Epithelial cell of proximal tubule (primary cell): ENCODE measurements at places on chromosomes 4 and X.

DNA sequence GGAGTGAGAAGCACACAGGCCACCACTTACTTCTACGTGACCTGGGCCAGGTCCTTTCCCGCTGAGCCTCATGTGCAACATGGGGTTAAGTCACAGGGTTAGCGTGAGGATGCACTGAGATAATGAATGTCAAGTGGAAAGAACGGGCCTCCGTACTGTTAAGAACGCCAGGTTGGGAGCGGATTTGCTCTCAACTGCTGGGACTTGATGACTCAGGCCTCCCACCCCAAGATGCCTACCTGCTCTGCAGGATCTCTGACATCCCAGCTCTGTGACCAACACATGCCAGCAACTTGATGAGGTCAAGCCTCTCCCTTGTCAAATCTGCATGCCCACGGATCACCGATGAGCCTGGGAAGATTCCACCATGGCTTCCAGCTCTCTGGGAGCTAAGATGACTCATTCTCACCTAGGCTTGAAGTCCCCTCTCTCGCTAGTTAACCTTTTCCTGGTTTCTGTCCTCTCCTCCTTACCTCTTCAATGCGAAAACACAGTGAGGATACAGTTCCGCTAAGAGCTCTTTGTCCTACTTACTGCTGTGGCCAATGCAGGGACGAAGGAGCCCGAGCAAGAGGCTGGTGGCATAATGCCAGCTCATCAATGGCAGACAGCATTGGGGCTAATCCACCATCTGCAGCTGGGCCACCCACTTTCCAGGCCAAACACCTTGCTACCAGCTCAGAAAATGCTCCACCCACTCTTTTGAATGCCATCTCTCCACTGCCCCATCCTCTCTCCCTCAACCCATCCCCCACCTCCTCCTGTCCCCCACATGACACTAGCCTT lies 67.6 kb downstream of the PJA1 start:
- no peak for DNase-seq

DNA sequence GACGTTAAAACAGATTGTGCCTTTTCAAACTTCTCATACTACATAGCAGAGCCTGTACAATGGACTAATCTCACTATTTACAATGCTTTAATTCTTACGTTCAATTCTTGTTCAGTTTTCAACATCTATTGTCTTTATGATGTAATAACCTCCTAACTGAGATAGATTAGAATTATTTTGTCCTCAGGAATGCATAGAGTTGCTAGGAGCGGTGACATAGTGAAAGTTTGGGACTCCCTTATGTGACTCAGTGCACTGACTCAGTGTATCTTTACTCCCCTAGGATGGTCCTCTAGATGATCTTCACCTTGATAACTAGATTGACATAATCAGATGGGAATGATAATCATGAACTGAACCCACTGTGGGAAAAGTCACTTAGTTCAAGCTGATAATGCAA lies 151.5 kb downstream of the VEGFC start:
- no peak for DNase-seq

DNA sequence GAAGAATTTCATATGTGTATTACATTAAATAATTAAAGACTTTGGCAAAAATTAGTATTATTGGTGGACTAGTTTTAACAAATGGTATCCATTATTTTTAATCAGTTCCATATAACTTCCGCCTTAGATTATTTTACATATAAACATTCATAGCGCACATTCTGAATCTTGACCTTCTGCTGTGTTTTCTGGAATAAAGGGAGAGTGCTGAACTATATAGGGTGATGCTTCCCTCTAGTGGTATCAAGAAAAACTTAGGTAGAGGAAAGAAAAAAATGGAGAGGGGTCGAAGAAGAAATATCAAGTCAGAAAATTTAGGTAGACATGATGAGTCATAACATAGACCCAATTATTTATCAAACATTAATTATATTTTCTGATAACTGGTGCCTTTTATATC lies 155.6 kb upstream of the PACRGL start:
- DNase-seq = peak; percentile 13

DNA sequence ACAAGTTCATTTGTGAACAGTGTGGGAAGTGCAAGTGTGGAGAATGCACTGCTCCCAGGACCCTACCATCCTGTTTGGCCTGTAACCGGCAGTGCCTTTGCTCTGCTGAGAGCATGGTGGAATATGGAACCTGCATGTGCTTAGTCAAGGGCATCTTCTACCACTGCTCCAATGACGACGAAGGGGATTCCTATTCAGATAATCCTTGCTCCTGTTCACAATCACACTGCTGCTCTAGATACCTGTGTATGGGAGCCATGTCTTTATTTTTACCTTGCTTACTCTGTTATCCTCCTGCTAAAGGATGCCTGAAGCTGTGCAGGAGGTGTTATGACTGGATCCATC lies 5.5 kb downstream of the SPRY1 start:
- no peak for DNase-seq

- DNase-seq = no peak
Observed at GRCh38 chrX:150334100-150334499, 29.0 kb upstream of the MAMLD1 start.

DNA sequence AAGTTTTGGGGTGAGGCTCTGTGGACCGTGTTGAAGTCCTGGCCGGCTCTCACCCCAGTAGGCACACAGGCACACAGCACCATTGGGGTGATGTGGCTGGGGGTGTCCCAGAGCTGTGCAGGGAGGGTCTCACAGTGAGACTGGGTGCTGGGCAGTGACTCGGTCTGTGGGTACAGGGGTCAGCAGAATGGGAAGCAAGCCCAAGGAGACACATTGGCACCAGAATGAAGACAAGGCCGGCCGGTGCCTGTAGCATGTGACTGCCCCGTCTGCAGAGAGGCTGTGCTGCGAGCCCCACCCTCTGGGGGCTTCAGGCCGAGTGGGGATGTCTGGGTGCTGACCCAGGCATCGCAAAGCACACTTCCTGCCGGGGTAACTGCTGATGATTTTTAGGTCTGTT lies 5.2 kb downstream of the MAEA start:
- DNase-seq = no peak

- peak; percentile 6 for DNase-seq
Observed at GRCh38 chrX:22063284-22063683, 31.2 kb downstream of the PHEX start.

DNA sequence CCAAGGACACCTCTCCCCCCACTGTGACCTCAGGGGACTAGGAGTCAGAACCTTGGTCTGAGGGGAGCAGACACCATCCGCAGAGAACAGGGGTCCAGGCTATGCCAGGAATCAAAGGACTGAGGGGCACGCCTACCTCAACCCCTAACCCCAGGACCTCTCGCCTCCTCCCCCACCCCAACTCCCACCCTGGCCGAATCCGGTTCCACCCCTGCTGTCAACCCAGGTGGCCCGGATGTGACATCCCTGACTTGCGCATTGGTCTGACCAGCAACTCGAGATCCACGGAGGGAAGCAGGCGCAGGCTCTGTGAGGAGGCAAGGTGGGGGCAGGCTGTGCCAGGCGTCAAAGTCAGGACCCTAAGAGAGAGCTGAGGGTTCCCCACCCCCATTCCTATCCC lies 468 bp upstream of the MAGEA4 start:
- no peak for DNase-seq

DNA sequence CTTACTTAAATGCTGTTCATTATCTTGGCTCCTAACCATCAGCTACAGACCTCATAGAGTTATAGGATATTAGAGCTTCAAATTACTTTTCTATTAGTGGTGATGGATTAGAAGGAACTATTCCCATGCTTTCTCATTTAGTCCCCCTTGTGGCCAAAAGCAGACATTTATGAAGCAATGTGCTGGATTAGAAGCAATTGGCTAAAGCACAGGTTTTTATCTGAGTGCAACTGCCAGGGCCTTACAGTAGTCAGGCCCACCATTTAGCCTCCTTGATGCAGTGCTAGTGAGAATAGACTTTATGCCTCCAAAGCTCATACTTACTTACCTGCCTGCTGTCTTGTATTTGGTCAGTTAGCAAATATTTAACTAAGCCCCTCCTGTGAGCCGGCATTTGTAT lies 93.0 kb downstream of the TSPAN7 start:
- no peak for DNase-seq

DNA sequence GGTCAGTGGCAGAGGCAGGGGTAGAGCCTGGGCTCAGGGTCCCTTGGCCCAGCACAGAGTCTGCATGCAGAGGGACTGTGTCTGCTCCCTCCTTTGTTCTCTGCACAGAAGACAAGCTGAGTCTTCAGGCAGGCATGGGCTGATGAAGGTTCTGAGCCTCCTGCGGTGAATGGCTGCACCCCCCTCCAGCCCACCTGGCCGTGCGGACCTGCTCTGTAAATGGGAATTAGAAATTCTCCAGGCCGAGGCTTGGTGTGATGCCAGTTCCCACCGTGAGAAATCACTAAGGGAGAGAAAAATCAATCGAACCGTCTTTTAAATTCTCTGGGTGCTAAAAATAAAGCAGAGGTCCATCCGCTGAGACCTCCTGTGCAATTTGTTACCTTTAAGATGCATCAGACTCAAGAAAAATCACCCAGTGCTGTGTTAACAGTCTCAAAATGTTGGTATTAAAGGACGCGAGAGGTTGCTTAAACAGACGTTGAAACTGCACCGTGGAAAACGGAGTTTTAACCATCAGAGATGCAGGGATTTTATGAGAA lies 96.0 kb downstream of the WFS1 start:
- DNase-seq = no peak

DNA sequence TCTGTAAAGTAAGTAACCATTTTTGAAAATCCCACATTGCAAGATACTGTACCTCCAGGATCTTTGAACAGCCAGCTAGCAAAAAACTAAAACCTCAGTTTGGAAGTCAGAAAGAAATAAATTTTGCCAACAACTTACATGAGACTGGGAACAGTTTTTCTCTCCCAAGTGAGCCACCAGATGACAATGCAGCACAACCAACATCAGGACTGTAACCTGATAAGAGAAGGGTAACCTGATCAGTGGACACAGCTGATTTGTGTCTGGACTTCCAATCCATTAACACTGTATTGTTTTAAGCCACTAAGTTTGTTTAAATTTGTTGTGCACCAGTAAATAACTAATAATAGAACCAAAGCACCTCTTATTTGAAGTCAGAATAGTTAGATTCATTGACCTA lies 923.3 kb downstream of the FAT4 start:
- no peak for DNase-seq

- no peak for DNase-seq
Observed at GRCh38 chr4:167775375-167775774, 317.0 kb upstream of the ANXA10 start.

DNA sequence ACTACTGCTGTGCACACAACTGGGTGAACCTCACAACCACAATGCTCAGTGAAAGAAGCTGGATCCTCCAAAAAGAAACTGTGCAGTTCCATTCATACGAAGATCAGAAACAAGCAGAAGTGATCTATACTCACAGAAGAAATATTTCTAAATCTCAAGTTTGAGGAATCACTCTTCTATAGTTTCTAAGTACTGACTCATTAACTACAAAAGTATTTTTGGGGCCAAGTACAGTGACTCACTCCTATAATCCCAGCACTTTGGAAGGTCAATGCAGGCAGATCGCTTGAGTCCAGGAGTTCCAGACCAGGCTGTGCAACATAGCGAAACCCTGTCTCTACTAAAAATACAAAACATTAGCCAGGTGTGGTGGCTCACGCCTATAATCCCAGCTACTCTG lies 51.3 kb upstream of the RELL1 start:
- no peak for DNase-seq

- no peak for DNase-seq
Observed at GRCh38 chr4:80188801-80189458, 8.4 kb upstream of the PRDM8 start.

- no peak for DNase-seq
Observed at GRCh38 chr4:153060196-153060595, 124.1 kb downstream of the FHDC1 start.

DNA sequence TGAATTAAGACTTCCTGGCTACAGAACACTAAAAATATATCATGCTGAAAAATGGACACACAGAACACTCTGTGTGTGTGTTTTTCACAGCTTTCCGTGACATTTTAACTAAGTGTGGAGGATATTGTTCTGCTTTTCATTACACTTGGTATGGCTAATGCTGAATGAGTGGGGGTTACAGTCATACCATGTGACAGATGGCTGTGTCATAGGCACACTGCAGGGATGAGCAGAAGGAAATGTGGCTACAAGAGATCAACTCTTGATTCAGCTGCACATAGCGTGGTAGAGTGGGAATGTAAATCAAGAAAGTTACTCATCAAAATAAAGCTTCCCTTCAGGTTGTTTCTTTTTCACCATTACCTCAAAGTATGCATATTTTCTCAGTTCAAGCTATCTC lies 669.8 kb downstream of the IQCM start:
- no peak for DNase-seq

DNA sequence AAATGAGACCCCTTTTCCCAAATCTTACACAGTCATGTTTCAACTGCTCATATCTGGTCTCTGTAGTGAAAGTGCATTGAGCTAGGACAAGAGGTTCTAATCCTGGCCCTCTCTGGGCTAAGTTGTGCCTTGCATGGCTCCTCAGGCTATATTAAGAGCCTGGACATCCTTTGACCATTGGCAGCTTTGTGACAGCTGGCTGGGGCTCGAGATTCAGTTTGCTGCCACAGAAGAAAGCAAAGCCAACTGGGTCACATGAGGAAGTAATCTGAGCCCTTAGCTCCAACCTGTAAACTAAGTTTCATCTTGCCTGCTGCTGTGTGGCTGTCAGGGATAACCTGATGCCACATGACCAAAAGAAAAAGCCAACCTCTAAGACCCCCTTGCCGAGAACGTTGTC lies 51.8 kb upstream of the JADE1 start:
- no peak for DNase-seq

- DNase-seq = no peak
Observed at GRCh38 chr4:151671541-151672059, 89.2 kb downstream of the GATB start.

DNA sequence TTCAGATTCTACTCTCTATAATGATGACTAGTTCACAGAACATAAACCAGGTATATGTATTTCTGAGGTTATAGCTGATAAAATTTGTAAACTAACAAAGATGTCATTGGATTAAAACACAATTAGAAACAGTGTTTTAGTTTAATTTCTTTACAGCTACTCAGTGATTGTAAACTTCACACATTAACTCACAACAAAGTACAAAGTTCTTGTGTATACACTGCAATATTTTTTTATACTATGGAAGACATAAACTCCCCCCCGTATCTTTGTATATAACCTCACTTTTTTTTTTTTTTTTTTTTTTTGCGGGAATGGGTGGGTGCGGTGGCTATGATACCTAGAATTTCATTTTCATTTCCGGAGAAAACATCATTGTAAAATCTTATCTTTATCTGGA lies 1043.2 kb downstream of the PCDH18 start:
- DNase-seq = no peak

DNA sequence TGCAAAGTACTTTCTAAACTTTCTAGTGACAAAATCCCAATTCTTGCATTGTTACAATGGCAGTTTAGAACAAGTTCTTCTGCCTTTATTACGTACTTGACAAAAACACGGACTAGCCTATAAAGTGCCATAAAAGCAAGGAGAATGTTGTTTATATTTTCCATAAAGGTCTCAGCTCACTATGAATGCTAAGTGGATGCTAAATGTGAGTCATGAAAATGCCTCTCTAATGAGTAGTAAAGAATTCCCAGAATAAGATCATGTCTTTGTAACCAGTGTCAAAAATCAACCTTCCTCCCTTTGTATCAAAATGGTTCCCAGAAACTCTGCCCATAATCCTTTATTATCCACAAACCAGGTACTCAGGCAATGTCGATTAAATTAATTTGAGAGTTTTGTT lies 539.8 kb upstream of the SLIT2 start:
- no peak for DNase-seq
